Stimulated activated CD4-positive, alpha-beta T cell treated with anti-CD3 and anti-CD28 coated beads, Interleukin-12 subunit alpha, Interleukin-12 subunit beta, amount 100 ng/mL, for 48 hours (primary cell): ENCODE measurements at places on chromosomes 16 and 17.

- DNase-seq, result peak; percentile 90
Measured at GRCh38 chr17:40113110-40113906, 8.5 kb upstream of the MSL1 start.

GRCh38 chr17:9360677-9361081 lies 214.9 kb downstream of the STX8 start:
- DNase-seq, result no peak

GRCh38 chr17:6639014-6639585 lies 1.4 kb downstream of the KIAA0753 start:
- no peak for DNase-seq

- no peak for DNase-seq
Measured at GRCh38 chr16:83021045-83021444, 394.3 kb downstream of the CDH13 start.

DNA sequence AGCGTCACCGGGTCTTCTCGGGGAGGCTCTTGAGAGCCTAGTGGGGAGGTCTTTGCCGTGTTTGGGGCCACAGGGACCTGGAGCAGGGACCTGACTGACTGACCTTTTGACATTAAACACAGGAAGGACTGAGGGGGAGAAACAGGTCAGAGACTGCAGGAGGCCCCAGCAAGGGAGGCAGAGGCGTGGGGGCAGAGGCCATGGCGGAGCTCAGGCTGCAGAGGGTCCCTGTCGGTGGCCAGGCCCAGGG lies 41.6 kb upstream of the GSE1 start:
- no peak for DNase-seq

DNA sequence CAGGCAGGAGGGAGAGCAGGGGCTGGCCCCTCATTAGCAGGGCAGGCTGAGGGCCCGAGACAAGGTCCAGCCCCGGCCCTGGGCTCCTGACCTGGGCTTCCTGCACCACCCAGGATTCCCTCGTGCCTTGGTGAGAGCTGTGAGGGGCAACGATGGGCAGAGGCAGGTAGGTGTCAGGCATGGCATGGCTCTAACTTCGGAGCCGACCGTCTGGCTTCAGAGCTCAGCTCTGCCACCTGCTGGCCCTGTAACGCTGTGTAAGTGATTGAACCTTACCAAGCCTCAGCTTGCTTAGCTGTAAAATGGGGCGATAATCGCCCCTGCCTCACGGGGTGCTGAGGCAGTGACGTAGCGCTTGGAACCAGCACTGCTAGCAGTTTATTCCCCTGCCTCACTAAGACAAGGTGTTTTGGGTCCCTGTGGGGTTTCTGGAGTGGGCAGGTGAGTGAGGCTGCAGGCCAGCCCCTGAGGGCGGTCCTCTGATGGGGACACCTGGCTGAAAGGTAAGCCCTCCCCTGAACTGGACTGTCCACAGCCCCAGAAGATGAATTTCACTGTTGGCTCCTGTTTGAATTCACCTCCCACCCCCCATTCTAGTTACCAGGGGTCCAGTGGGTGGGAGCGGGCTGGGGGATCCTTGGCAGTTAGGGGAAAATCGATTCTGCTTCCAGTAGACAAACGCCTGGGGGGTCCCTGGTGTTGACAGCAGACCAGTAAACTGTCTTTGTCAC lies 184.8 kb upstream of the GSE1 start:
- DNase-seq, result peak; percentile 16

GRCh38 chr17:76170114-76170513 lies 29.1 kb upstream of the FOXJ1 start:
- DNase-seq, result no peak

GRCh38 chr17:47778184-47778635 lies 43.4 kb downstream of the OSBPL7 start:
- DNase-seq, result no peak

- DNase-seq, result no peak
Measured at GRCh38 chr17:41448506-41448905, 7.7 kb upstream of the KRT38 start.

GRCh38 chr16:86117235-86117634 lies 218.3 kb downstream of the IRF8 start:
- no peak for DNase-seq

GRCh38 chr16:76297941-76298340 lies 20.7 kb downstream of the CNTNAP4 start:
- DNase-seq, result no peak

DNA sequence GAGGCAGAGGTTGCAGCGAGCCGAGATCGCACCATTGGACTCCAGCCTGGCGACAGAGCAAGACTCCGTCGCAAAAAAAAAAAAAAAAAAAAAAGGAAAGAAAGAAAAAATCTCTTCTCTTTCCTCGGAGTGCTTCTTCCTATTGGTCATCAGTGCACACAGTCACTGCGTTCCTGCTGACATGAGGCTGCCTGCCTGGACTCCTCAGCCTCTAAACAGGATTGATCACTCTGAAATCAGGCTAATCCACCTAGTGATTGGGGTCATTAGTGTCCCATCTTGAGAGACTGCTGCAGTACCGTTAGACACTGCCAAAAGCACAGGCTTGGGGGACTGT lies 30.8 kb downstream of the PLCD3 start:
- DNase-seq, result no peak

DNA sequence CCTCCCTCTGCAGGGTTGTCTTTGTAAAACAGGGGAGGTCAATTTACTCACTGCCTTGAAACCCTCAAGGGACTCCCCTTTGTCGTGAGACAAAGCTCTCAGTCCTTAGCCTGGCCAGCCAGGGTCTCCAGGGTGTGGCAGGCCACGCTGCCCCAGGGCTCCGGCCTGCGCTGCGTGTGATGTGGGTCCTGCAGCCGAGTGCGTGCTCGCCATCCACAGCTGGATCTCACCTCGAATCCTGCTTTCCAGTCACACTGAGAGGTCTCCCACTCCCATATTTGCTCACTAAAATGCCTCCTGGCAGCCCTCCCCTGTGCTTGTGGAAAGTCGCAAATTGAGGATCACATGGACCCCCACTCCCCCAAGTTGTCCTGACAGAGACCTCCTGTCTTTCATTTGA lies 10.0 kb upstream of the CLEC18C start:
- no peak for DNase-seq

GRCh38 chr16:56011808-56012481 lies 136.8 kb upstream of the CES5A start:
- no peak for DNase-seq

GRCh38 chr17:12089809-12090384 lies 69.2 kb downstream of the MAP2K4 start:
- DNase-seq, result no peak

GRCh38 chr17:76263896-76264295 lies 1.3 kb upstream of the UBALD2 start:
- DNase-seq, result no peak

DNA sequence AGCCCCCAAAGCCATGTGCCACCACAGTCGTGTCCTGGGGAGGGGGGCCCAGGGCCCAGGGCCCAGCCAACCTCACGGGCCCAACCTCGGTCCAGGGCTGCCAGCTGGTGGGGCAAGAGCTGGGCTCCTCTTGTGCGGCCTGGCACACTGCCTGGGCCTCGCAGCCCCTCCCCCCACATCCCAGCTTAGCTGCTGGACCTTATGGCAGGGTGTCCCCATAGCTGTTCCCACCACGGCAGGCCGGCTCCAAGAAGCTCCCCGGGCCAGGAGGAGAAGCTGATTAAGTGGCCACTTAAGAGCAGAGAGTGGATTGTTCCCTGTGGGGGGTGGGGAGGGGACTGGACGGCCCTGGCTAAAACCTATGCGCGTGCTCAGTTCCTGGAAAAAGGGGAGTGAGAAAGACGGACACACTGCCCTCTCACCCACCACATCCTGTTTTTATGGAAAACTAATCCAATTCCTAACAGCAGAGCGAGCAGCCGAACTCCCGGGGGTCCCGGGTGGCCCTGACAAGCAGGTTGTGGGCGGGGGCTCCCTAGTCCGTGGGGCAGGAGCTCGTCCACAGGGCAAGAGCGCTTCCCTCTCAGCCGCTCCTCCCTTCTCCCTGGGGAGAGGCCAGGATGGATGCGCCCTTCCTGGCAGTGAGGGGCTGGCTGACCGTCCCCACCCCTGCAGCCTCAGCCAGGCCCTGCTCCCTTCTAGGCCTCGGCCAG lies 16.8 kb downstream of the PIEZO1 start:
- no peak for DNase-seq

- DNase-seq, result no peak
Measured at GRCh38 chr17:51475730-51476129, 215.4 kb downstream of the UTP18 start.

GRCh38 chr17:48177816-48178215 lies 70.2 kb downstream of the SNX11 start:
- DNase-seq, result no peak

DNA sequence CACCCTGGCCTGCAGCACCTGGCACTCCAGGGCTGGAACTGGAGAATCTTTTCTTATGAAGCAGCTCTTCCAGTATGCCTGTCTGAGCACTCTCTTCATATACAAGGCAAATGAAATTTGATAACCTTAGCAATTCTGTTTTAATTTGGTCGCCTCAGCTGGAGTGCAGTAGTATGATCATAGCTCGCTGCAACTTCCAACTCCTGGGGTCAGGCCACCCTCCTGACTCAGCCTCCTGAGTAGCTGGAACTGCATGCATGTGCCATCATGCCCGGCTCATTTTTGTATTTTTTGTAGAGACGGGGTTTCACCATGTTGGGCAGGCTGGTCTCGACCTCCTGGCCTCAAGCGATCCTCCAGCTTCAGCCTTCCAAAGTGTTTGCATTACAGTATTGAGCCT lies 140.8 kb upstream of the CHMP6 start:
- DNase-seq, result no peak

- DNase-seq, result no peak
Measured at GRCh38 chr17:42682722-42683403, 532 bp downstream of the CNTNAP1 start.

- no peak for DNase-seq
Measured at GRCh38 chr16:80932708-80933095, 74.0 kb downstream of the CMC2 start.

GRCh38 chr16:30562021-30562420 lies 3.8 kb upstream of the ZNF764 start:
- no peak for DNase-seq

GRCh38 chr16:51146256-51146924 lies 4.7 kb downstream of the SALL1 start:
- DNase-seq, result no peak

GRCh38 chr16:27290562-27290961 lies 22.0 kb upstream of the NSMCE1 start:
- DNase-seq, result no peak

DNA sequence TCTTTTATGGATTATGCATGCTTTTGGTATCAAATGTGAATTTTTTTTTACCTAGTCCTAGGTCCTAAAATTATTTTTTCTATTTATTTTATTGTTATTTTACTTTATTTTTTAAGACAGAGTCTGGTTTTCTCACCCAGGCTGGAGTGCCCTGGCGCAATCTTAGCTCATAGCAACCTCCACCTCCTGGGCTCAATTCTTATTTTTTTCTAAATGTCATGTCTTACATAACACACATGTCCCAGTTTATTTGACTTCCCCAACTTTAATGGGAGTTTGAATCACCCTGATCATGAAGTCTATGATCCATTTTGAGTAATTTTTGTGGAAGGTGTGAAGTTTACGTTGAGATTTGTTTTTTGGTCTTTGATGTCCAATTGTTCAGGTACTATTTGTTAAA lies 3.3 kb upstream of the CCL18 start:
- DNase-seq, result no peak
